ENCODE measurements at places on chromosomes 1 and 21.

GRCh38 chr1:182795563-182796228 lies 6.1 kb downstream of the NPL start:
- DNase-seq: no peak

DNA sequence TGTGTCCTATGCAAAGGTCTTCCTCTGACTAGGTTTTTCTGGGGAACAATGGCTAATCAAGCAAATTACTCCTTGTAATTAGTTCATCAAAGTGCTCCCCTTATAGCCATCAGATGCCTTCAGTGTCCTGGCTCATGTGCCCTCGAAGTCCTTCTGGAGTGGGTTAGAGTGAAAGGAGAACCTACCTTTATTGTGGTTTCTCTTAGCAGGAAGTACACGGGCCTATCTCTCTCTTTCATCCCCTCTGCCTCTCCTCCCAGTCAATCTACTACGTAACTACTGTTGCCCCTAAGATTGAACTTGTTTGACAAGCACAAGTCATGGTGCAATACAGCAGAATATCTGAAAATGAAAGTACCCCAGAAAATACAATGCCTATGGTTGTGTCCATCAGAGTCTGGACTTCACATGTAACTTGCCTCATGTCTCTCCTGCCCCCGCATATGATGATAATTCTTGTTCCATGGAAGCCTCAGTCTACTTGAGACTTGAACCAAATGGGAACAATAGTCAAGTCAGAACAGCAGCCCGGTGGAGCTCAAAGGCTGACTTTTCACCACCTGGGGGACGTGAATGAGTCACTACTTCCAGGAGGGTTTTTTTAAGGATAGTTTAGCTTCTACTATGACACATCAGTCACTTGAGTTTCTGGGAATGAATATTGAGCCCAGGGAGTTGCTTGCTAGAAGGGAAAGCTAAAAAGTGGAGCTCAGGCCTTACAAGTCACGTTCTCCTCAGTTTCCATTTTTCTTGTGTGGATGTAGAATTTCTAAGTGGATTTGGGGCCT lies 243.6 kb downstream of the TNR start:
- DNase-seq: no peak

GRCh38 chr1:8814865-8815264 lies 2.6 kb downstream of the RERE start:
- no peak for DNase-seq

DNA sequence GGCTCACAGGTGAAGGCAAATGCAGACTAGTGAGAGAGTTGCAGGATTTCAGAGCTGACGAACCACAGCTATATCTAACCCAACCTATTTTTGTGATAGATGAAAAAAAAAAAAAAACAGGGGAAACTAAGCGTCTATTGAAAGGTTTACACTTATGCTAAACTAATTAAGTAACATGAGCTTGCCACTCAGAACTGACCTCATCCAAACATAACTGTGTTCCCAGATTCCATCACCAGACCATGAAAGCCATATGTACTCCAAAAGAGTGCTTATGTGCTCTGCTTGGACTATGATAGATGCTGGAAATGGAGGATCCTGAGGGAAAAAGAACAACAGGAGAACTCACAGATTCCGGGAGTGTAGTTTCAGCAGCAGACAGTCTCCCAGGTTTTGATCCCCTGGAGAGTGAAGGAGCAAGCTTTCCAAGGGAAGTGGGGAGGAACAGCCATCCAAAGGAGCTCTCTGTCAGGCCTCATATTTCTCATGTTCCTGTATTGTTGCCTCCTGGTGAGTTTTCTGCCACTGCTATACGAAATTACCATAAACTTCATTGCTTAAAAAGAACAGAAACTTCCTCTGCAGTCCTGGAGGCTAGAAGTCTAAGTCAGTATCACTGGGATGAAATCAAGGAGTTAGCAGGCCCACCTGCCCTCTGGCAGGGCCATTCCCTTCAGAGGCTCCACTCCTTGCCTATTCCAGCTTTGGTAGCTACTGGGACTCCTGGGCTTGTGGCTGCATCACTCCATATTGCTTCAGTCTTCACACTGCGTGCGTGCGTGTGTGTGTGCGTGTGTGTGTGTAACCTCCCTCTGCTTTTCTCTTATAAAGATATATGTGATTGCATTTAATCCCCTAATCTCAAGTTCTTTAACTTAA lies 38.1 kb downstream of the NIBAN1 start:
- DNase-seq: no peak

DNA sequence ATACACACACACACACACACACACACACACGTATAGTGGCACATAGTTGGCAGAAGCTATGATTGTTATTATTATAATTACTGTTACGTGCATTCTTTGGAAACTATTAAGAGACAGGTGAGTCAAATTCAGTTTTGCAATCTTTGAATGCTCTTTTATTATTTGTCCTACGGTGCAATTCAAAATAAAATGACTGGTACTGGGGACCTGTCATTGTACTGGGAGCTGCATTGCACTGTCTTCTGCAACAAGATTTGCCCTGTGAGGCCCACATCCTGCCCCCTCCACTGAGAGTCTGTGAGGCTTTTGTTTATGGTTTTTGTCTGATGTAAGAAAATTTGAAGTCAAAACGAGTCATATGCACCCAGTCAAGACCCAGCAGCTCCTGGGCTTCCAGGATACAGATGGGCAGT lies 1.9 kb downstream of the LY9 start:
- no peak for DNase-seq

DNA sequence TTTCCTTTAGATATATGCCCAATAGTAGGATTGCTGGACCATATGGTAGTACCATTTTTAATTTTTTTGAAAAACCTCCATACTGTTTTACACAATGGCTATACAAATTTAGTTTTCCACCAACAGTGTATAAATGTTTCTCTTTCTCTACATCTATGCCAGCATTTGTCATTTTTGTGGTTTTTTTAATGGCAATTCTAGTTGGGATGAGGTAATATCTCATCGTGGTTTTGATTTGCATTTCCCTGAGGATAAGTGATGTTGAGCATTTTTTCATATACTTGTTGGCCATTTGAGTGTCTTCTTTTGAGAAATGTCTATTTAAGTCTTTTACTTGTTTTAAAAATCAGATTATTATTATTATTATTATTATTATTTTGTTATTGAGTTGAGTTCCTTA lies 35.5 kb downstream of the PLA2G4A start:
- DNase-seq: no peak

DNA sequence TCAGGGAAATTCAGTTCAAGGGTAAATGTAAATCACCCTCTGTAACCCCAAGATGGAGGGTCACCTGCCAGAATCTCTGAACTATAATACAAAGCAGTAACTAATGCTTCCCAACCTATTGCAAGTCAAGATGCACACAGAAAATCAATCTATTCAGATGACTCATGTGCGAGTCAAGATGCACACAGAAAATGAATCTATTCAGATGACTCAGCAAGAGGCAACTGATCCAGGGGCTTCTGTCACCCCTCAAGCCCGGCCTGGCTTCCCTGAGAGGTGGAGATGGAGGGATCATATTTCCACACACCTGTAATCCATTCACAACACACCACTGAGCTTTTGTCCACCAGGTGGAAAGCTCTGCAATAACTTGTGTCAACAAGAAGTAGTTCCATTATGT lies 17.4 kb upstream of the HIVEP3 start:
- DNase-seq: peak; percentile 55

- DNase-seq: no peak
Observed at GRCh38 chr1:43973981-43974442, 748 bp upstream of the ATP6V0B start.

- DNase-seq: no peak
Observed at GRCh38 chr1:160548960-160549664, 26.1 kb upstream of the SLAMF6 start.

DNA sequence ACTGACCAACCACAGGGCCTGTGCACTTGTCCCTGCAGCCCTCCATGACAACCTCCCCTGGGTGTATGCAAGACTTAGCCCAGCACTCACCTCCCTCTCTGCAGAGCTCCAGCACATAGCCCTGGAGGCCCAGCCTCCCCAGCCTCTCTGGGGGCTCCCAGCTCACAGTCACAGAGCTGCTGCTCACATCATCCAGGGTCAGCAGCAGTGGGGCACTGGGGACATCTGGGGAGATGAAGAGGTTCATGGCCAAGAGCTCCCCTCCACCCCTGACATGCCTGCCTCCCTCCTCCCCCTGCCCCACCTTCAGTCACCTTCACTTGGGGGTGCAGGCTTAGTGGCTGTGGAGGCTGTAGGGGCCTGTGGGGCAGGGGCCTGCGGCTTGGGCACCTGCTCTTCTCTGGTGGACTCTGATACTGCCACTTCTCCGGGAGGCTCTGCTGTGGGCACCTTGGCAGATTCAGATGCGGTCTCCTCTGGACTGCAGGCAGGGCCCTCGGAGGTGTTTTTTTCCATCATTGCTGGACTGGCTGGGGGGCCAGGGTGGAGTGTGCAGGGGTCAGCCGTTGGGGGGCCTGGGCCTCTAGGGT lies at the start of gene MYBPH:
MYBPH (minus strand) TSS at position 590 of the 590 bp plus-strand sequence; CDS start at position 519, 71 bp downstream.
- DNase-seq: no peak

DNA sequence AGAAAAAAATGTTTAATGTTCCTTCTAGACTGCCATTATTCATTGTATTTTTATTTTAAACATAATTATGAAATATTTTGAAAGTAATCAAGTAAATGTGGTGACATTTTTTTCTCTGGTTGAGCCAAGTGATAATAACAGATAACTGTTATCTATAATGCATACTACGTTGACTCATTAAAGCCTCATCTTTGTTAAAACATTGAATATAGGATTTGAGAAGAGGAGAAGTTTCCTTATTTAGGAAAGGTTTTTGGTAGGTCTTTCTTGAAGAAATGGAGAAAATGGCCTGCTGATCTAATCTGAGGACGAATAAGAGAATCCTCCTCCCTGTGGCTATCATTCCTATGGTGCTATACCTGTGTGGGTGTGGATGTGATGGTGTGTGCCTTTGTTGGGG lies 89.0 kb downstream of the NFIA start:
- no peak for DNase-seq

DNA sequence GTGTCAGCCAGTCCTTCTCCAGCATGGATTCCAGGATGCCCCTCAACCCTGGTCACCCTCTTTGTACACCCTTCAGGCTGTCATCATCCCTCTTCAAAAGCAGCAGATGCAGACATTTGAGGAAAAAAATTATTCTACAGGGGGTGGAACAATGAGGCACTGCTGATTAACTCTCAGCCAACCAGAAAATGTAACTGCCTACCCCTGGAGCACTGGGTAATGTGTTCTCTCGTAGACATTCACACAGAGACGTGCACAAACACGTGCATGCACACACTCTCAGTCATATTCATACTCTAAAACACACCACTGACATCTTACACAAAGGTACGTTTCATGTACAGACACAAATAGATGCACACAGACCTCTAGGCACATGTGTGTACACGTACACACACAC lies 175.4 kb downstream of the TRABD2B start:
- no peak for DNase-seq

DNA sequence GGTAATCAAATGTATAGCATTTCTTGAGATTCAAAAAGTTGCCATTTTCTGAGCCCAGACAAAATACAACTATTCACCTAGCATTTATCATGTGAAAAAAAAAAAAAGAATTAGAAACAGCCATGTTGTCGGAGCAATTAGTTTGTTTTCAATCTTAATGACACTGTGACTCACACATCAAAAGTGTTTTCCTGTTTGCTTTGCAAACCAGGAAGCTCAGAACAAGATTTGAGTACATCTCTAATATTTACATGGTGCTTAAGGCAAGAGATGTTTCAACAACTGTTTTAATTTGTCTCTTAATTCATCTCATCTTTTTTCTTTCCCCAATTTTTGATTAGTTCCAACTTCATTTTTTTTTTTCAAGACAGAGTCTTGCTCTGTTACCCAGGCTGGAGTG lies 62.5 kb upstream of the CAPZB start:
- no peak for DNase-seq

GRCh38 chr1:164999146-164999545 lies 357.4 kb downstream of the LMX1A start:
- DNase-seq: no peak

DNA sequence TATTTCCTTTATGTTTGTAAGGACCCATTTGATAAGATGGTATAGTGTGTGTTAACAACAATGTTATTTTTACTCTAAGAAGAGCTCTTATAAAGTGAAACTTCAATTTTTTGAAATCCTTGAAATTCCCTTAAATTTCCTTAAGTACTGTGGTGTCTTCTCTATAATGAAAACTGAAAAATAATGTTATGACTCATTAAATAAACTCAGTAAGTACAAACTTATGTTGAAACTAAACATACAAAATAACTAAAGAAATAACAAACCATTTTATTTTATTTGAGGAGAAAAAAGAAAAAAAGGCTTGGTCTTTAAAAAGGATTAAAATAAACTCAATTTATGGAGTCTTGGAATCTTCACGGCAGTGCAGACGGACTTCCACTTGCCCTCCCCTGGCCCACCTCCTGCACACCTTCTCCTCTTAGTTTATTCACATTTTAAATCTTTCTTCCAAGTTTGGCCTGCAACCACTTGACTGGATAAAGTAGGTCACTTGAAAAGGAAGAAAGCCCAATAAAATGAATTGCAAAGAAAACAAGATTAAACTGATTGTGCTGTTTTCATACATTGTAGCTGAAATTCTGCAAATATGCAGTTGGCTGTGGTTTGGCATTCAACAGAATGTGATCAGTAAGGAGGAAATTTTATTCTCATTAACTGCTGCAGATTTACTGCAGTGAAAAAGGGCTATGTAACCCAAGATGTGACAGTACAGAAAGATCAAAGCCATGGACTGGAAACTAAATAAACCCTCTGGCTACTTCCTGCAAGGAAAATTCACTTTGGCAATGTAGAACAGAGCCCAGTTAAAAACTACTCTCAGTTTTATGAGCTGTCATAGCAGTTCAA lies 48.5 kb upstream of the SCYL3 start:
- DNase-seq: no peak

- DNase-seq: no peak
Observed at GRCh38 chr1:93576746-93577145, 104.9 kb downstream of the BCAR3 start.

- no peak for DNase-seq
Observed at GRCh38 chr1:240116831-240117769, 25.4 kb downstream of the FMN2 start.

- no peak for DNase-seq
Observed at GRCh38 chr1:93171549-93172034, 8.6 kb downstream of the TMED5 start.

- DNase-seq: no peak
Observed at GRCh38 chr1:245353411-245353810, 198.6 kb downstream of the KIF26B start.
